Fibroblast of the aortic adventitia (primary cell): ENCODE measurements at places on chromosomes 5 and 9.

DNA sequence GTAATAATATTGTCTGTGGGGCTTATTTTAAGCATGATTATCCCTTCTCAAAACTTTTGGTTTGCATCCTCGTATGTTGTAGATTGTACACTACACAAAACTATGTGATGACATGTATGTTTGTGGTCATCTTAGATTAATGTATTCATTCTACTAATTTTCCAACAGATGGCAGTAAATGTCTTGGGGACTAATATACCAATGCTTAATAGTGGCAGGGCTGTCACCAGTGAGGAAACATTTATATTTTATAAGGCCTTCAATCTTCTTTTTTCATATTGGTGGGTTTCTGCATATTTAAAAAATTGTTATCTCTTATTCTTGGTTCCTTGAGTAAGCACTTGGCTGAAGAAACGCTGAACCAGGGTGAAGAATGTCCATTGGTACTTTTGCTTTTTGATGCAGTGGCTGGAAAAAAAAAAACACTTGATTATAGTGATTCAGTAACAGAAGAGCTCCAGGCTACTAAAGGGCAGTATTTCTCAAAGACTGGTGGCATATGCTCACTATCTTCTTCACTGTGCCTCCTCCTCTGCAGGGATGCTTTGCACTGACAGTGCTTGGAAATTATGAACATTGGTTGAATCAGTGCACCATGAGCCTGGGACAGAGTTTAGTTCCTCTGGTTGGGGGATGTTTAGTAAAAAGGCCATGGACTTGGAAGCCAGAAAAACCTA, 530.3 kb downstream of the RASEF start:
- DNase-seq, result peak; percentile 56

DNA sequence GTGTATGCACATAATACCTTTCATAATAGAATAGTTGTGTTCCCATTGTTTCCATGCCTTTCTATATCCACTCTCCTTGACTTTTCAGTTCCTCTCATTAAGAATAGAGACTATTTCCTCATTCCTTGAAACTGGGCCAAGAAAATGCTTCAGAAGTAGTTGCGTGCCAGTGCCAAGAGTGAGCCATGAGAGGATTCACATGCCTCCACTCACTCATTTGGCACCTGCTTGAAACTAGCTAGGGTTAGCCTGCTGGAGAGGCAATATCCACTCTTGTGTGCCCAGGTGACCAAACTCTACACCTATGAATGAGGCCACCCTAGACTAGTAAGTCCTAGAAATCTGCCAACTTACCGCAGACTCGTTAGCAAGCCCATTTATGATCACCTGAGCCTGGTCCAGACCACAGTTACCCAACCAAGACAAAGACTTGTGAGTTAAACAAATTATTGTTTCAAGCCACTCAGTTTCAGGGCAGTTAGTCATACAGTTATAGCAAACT, 276.3 kb downstream of the EPB41L4A start:
- DNase-seq, result peak; percentile 71

- no peak for DNase-seq
Observed at GRCh38 chr5:2817031-2817603, 65.6 kb upstream of the IRX2 start.

- DNase-seq, result no peak
Observed at GRCh38 chr5:135038813-135039270, 4.8 kb upstream of the PITX1 start.

DNA sequence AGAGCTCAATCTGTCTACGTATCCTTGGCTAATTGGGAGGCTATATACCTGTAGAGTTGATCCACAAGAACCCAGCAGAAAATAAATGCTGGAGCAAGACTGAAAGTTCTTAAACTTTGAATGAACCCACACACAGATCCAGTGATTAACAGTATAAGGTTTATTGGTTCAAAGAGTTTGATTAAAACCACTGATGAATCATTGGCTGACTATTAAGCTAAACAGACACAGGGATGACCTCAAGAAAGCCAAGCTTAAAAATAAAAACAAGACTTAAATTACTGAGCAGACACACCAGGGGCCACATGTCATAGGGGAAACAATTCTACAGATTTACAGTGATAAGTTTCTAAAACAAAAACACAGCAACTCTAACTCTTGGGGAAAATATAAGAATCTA, 163.6 kb downstream of the SPATA31D1 start:
- no peak for DNase-seq

DNA sequence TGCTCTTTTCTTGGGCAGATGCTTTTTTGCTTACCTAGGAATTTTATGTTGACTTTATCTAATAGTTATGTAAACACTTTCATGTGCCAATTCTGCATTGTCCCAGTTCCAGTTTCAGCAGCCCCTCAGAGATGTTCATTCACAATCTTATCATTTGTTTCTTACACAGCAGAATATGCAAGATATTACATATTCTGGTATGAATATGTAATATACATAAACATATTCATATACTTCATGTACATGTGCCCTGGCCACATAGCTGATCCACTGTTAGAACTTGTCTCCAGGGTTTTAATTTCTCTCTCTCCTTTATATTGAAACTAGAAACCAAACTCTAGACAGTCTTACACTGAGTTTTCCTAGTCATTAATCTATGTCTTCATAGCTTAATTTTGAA, 90.2 kb upstream of the PARP8 start:
- DNase-seq, result no peak

DNA sequence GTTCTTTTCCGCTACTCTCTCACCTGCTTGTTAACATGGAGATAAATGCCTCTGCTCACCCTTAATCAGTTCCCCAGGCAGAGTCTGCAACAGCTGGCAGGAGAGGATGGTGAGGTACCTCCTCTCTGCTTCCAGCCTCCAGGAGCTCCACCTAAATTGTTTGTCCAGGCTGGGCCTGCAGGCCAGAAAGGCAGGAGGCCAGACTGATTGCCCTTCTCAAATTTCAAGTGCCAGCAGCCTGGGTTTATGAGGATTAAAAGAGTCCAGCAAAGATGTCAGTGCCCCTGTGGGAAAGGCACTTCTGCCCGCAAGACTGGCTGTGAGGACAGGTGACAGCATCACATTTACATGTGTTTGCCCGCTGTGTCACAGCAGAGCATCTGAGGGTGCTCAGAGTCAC, 19.8 kb downstream of the CORO2A start:
- DNase-seq, result peak; percentile 4

GRCh38 chr5:39273314-39273954, 54.1 kb upstream of the FYB1 start:
- no peak for DNase-seq

DNA sequence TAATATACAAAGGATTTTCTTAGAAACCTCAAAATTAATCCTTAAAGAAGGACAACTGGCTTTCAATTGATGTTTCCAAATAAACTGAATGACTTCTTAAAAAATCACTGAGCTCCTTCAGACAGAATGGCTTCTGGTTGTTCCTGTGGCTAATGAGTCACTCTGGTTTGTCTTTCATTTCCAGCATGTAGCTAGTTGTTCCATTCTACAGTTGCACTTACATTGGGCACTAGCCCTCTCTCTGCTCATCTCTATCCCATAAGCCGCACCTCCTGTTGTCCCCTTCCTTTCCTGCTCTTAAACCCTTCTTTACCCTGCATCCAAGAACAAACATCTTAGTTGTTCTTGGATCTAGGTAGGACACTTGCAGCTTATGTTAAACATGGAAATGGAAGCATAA, 235.3 kb upstream of the HAPLN1 start:
- DNase-seq, result peak; percentile 48

- DNase-seq, result no peak
Observed at GRCh38 chr9:130042406-130042884, 544 bp downstream of the FNBP1 start.

- DNase-seq, result no peak
Observed at GRCh38 chr5:160183075-160183474, 46.2 kb upstream of the FABP6 start.

- DNase-seq, result peak; percentile 34
Observed at GRCh38 chr5:112419986-112420864, 1.1 kb upstream of the EPB41L4A start.

DNA sequence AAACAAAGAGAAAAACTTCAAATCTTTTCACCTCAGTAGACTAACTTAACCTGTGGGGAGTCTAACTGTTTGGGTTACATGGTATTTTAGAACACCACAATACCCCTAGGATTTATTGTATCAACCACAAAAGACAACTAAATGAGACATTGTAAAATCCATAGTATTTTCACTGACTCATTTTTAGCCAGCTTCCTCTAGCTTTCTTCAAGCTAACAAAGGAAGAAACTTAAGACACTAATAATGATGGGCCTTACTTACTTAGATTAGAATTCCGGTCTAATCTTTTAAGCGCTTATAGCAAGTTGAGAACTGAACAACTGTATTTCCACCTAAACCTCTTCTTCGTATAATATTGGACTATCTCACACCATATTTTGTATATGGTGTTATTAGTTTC, 529.3 kb downstream of the DMRTA1 start:
- DNase-seq, result peak; percentile 5

DNA sequence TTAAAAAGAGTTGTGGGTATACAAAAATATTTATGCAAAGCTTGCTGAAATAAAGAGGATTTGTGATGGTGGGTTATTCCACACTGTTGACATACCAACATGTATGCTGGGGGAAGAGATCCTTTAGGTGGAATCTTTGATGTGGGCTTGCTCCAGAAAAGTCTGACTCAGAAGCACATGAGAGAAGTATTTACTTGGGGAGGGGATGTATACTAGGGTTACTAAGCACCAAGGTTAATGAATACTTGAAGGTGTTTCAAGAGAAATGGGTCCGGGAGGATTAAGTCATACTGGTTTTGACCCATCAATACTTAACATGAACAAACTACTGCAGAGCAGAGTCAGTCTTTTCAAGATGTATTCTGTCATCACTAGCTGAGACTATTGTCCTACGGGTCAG, 316.4 kb upstream of the GRIN3A start:
- DNase-seq, result no peak

DNA sequence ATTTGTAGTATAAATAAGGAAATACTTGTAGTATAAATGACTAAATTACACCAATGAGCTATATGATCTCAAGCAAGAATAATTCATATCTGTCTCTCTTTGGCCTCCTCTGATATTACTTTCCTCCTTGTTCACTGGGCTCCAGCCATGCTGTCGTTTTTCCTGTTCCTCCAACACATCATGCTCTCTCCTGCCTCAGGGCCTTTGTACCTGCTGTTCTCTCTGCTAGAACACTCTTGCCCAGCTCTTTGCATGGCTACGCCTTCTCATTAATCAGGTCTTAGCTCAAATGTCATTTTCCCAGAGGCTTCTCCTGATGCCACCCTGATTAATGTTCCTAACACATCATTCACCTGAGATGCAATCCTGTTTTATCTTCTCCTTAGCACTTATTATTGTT, 2.5 kb upstream of the ZNF346 start:
- DNase-seq, result no peak

DNA sequence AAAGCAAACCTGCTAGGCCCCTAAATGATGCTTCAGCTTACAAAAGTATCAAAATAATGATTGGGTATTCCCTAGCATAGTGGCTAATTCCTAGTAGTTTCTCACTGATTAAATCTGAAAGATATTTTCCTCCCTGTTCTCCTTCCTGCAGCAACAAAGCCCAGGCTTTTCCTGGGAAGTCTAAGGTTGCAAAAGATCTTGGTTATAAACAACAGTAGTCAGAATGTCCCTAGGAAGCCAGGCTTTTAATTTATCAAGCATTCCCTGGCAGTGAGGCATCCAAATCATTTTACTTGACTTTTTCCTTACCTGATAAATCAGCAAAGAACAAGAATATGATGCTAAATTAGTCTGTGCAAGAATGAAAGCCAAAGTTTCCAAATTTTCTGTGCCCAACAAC, 272.0 kb downstream of the PDE4D start:
- no peak for DNase-seq

DNA sequence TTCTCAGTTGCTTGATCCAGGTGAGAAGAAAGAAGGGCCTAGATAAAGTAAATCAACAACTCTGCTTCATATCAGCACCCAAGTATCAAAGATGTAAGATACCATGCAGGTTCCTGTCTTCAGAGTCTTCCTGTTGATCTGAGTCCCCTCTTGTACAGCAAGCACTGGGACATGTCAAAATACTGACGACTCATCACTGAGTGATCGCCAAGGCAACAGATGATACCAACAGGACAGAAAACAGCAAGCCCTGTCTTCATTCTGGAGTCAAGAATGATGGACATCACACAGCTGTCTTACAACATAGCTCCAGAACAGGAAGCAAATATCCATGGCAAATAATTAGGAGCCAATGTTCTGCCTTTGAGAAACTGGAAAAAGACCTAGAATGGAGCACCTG, 83.7 kb downstream of the TARS1 start:
- DNase-seq, result no peak

GRCh38 chr5:172717481-172718195, 53.4 kb downstream of the DUSP1 start:
- DNase-seq, result no peak

DNA sequence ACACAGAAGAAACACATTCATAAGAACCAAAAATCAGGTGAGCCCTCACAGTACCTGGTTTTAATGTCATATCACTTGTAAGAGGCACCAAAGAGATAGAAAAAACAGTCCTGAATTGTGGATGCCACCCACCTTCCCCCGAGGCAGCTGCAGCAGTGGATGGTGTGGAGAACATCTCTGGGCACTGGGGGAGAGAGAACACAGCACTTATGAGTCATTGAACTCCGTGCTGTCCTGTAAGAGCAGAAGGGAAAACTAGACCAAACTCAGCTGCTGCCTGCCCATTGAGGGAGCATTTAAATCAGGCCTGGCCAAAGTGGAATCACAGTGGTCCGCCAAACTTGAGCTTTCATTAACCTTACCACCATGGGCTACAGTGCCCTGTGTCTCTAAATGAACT, 296.2 kb downstream of the SPATA31D1 start:
- no peak for DNase-seq

DNA sequence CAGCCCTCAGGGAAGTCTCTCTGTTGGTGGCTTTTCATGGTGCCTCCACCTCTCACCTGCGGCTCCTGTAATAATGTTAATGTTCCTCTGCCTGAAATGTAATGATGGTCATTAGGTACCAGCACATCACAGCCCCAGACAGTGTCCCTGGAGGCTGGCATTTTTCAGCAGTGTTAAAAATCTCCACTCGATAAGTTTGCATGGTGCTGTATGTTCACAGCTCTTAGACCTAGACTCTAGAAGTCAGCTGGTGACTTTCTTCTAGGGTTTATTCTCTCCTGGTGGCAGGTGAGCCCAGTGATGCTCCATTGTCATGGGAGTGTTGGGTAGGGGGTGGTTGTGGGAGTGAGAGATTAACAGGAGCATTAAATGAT, 53.1 kb downstream of the GPR107 start:
- no peak for DNase-seq

DNA sequence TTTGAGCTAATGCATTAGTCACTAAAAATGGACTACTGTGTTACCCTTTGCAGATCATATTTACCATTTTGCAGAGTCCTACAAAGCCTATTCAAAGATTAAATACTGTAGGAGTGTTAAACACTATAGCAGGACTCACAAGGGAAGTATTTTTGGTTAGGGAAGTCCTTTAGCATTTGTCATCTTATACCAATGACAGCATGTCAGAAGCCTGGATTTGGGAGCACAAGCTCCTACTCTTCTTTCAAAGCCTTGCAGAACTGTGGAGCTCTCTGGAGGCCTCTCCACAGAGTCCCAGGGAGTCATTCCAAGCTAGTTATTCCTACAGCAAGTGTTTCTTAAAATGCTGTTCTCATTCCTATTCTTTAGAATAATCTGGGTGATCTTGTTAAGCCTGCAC, 288.8 kb downstream of the PIK3R1 start:
- no peak for DNase-seq

- DNase-seq, result peak; percentile 88
Observed at GRCh38 chr5:173333925-173334661, 5.9 kb upstream of the STC2 start.

- DNase-seq, result no peak
Observed at GRCh38 chr5:27608992-27609391, 570.6 kb upstream of the CDH9 start.

GRCh38 chr9:131500377-131500776, 2.3 kb upstream of the POMT1 start:
- no peak for DNase-seq

GRCh38 chr9:26331223-26331622, 561.4 kb downstream of the CAAP1 start:
- no peak for DNase-seq
